ENCODE measurements at places on chromosomes 16 and 17.

GRCh38 chr16:84829168-84829965 is 9.6 kb downstream of the CRISPLD2 start:
- no peak for DNase-seq

DNA sequence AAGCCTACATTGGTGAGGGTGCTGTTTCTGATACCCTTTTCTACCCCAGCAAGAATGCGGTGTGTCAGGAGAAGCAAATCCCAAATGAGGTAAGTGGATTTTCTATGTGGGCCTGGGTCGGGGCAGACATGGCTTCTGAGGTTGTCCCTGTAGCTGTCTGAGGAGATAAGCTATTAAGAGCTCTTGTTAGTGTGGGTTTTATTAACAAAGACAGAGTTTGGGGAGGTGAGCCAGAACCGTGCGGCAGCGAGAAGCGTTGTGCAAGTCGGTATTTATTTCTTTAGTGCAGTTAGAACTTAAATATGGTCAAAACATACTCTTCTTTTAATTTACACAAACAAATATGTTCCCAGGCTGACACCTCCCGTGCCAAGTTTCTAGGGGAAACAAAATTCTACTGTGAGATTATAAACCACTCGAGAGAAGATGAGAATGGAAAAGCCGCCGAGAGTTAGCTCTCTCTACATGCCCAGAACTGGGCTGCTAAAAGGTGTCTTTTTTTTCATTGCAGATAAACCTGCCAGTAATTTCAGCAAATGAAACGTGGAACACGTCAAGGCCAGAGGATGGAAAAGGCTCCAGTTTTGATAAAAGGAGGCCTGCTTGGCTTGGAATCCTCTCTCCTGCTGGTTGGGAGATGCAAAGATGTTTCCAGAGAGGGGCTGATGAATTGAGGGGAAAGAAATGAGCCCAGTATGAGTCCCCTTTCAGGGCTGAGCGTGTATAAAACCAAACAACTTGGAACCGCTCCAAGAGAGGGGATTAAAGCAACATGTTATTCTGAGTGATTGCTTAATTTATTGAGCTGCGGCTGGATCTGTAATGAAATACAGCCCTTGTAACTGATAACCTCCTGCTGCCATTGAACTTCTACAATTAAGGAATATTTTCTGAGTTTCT is 254.6 kb downstream of the MRTFB start:
- DNase-seq: no peak

GRCh38 chr17:32693194-32693897 is 183.6 kb downstream of the MYO1D start:
- no peak for DNase-seq

DNA sequence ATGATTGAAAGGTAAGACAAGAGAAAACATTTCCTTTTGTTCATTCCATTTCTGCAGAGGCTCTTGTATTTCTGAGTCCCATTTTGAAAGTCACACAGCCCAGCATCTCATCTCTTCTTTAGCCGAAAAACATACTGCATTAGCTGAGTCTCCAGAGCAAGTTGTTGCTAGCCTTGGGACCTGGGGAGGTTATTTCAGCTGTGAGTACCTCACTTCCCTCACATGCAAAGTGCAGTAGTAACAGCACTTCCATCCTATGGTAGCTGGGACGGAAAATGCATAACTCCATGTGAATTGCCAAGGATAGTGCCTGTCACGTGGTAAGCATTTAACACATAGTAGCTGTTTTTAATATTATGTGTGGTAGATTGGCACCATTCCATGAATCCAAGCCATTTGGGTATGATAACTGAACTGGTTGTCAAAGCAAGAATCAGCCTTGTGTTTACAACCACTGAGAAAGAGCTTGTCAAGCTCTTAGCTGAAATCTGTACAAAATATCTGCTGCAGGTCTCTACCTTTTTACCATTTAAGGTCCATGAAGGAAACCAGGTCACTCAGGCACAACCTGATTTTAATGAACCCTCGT is 345.7 kb downstream of the CDH13 start:
- no peak for DNase-seq

- DNase-seq: no peak
Observed at GRCh38 chr16:79598063-79598347, 2.5 kb downstream of the MAF start.

- peak; percentile 47 for DNase-seq
Observed at GRCh38 chr17:7684851-7685532, 2.3 kb downstream of the TP53 start.

DNA sequence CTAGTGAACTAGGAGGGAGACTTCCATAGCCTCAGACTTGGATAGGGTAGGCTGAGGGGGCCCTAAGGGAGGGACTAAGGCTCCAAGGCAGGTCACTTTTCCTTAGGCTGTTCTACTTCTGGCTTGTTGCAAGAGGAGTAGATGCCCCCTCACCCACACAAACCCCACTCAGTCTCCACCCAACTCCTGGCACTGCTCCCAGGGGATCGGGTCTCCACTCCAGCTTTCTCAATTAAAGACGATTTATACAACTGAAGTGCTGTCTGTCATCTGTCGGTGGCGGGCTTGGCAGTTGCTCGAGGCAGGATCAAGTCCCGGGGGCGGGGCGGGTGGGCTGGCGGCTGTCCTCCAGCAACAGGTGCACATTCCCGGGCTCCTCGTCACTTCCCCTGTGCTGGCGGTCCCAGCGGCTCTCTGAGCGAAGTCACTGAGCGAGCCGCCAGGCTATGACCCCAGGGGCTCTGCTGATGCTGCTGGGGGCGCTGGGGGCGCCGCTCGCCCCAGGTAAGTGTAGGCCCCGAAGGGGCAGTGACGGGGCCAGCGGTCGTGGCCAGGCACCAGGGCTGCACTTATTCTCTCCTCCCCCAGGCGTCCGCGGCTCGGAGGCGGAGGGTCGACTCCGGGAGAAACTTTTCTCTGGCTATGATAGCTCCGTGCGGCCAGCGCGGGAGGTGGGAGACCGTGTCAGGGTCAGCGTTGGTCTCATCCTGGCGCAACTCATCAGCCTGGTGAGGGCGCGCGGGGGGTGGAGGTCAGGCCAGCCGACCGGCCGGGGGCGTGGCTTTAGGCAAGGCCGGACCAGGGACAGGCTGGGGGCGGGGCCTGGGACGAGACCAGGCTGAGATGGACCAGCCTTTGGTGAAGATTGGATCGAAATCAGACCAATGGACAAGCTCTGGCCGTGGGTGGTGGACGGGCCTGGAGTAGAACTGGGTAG is at the start of gene CHRNB1:
CHRNB1 (plus strand) TSS at position 380 of the 937 bp plus-strand sequence; CDS start at position 447, 67 bp downstream.
- DNase-seq: no peak

GRCh38 chr16:9598731-9599083 is 507.3 kb downstream of the HAPSTR1 start:
- DNase-seq: no peak

GRCh38 chr16:397736-398332 is 835 bp downstream of the NME4 start:
- peak; percentile 19 for DNase-seq

DNA sequence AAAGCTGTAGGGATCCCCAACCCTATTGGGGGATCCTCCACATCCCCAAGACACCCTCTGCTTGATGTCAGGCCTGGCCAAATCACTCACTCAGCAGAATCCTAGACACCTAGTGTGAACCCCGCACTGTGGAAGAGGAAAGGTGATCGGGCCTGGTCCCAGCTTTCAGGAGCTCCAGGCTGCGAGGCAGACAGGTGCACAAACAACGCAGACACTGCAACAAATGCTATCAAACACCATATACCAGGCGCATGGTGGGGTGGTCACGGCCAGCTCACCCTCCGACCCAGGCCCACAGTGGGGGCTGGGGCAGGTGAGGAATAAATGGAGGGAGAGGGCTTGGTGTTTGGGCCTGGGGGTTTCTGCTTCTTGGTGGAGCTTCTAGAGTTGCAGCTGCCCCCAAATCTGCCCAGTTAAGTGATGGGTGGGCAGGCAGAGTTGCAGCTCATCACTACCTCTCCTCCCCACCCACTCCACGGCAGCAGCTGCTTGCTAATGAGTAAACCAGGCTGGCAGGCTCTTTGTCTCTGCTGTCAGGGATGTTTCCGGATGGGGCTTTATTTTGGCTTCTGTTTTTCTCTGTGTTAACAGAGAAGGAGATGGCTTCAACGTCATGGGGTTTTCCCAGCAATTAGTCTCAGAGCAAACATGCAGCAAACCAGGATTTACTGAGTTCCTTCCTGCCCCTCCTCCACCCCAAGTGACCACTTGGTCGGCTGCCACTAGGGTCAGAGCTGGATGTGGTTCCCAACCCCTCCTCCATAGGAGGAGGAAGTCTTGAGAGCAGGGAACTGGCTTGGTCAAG is 46.6 kb downstream of the PECAM1 start:
- peak; percentile 47 for DNase-seq

DNA sequence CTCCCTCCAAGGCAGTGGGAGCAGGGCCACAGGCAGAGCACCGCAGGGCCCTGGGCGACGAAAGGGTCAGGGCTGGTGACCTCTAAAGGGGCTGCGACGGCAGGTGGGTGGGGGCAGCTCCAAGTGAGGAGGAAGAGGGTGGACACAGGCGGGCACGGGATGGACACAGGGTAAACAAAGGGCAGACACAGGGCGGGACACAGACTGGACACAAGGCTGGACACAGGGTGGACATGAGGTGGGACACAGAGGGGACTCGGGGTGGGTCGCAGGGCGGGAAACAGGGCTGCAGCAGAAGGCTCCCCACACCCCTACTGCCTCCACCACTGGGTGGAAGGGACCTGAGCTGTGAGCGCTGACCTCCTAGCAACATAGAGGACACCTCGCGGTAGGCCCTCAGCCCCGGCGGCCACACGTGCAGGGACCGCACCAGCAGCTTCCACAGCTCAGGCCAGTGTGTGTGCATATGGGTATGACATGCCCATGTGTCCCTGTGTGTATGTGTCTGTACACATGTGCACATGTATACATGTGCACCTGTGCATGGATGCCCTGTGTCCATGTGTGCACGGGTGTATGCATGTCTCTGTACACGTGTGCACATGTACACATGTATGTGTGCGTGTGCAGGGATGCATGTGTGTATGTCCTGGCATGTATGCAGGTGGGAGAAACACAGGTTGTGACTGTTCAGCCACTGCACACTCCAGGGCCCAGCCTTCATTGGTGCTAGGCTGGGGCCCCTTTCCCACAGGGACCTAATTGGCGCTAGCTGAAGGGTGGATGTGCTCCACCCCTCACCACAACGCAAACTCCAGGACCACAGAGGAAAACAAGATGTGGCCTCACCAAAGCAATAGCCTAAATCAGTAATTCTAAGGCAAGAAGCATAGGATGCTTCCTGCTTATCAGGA is 7.6 kb downstream of the LMF1 start:
- DNase-seq: no peak

- no peak for DNase-seq
Observed at GRCh38 chr17:80318166-80318565, 57.5 kb downstream of the RNF213 start.

- DNase-seq: no peak
Observed at GRCh38 chr17:81459224-81459623, 53.4 kb downstream of the ACTG1 start.

- no peak for DNase-seq
Observed at GRCh38 chr16:27468941-27469531, 67.1 kb downstream of the IL21R start.

DNA sequence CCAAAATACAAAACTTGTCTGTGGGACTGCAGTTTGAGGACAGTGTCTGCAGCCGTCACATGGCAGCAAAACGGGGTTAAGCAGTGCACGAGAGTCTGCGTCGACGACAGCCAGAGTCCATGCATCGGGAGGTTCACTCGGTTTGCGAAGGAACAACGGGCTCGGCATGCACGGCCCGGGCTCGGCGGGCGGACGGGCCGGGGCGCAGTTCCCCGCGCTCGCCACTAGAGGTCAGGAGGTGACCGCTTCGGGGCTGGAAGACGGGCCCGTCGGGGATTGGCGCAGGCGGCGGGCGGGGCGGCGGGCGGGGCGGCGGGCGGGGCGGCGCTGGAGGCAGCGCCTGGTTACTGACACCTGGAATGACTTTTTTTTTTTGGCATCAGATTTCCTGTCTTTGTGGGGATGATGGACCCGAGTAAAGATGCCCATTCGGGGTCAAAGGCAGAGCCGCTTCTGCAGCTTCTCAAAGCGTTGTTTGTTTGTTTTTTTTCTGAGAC is 6.5 kb downstream of the SCGB1C2 start:
- DNase-seq: peak; percentile 86

DNA sequence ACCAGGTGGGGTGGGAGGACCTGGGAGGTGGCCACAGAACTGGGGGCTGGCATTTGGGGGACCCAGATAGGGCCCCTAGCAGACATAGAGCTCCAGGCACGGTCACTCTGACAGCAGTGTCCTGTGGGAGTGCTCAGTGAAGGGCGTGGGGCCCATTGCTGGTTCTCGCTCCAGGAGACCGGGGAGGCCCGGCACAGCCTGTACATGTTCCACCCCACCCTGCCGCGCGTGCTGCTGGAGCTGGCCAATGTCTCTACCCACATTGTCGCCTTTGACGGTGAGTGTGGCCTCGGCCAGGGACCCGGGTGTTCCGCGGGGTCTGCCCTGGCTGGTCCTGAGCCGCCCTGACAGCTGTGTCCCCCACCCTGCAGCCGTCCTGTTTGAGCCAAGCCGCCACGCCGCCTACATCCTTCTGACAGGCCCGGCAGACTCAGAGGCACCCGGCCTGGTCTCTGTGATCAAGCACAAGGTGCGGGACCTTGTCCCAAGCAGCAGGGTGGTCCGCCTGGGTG is 11.2 kb downstream of the RGS11 start:
- no peak for DNase-seq

DNA sequence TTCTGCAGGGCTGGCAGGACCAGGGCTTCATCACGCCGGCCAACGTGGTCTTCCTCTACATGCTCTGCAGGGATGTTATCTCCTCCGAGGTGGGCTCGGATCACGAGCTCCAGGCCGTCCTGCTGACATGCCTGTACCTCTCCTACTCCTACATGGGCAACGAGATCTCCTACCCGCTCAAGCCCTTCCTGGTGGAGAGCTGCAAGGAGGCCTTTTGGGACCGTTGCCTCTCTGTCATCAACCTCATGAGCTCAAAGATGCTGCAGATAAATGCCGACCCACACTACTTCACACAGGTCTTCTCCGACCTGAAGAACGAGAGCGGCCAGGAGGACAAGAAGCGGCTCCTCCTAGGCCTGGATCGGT is 1.4 kb downstream of the CDK5R1 start:
- DNase-seq: no peak

- no peak for DNase-seq
Observed at GRCh38 chr16:74942977-74943918, 41.7 kb downstream of the WDR59 start.

DNA sequence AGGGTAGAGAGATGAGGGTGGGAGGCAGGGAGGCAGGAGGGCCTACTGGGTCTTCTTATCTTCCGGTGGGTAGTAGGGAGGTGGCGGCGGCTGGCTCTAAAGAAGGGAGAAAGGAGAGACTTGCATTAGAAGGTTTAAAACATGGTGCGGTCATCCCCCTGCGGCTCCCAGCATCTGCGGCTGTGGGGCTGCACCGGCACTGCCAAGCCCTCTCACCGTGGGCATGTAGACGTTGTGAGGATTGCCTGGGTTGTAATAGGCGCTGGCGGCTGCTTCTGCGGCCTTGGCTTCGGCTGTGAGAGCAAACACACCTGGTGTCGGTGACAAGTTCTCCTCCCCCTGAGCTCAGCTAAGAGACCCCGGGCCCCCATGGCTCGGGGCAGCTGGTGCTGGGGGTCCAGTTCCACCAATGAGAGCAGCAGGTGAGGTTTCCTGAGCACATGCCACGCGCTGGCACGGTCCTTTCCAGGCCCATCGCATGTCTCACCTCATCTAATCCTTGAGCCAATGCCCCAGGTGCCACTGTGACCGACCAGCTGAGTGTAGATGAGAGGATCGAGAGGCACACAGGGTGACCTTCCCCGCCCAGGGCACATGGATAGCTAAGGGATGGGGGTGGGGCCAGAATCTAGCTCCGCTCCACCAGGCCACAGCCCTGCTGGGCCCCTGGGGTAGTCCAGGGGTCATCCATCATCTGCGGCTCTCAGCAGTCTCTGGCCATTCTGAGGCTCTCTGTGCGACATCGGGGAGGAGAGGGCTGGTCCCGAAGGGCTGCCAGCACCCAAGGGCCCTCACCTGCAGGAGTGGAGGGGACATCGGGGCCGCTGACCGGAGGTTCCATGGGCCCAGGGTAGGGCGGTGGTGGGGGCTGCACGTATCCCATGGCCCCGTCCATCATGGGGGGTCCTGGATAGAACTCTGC is 2.7 kb upstream of the UNC13D start:
- no peak for DNase-seq
